ENCODE measurements at places on chromosomes 5 and 9. TPM values are rescaled to one million over a fixed set of nuclear protein-coding genes. Genes with fewer than 3 reads are reported as not detected.

IL5 gene
- not detected for total RNA-seq

GRCh38 chr5:40606077-40606765, 73.5 kb upstream of the PTGER4 start:
- ATAC-seq, result no peak

- no peak for ATAC-seq
Observed at GRCh38 chr5:6236170-6236793, 142.1 kb downstream of the MED10 start.

DNA sequence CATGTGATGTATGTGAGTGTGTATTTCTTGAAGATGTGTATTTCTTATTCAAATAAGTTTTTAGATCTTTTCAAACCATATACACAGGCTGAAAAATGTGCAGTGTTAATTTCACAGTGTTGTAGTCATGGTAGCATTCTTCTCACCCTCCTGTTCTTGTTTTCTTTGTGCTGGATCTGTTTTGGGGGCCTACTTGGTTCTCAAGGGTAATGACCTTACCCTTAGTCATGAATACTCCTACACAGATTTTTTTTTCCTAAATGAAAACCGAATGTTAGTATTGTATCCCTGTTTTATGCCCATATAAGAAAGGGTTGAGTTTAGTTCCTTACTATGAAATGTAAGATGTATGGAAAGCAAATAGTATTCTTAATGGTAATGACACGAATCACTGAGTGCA, 88.0 kb downstream of the SLC44A1 start:
- no peak for ATAC-seq

DNA sequence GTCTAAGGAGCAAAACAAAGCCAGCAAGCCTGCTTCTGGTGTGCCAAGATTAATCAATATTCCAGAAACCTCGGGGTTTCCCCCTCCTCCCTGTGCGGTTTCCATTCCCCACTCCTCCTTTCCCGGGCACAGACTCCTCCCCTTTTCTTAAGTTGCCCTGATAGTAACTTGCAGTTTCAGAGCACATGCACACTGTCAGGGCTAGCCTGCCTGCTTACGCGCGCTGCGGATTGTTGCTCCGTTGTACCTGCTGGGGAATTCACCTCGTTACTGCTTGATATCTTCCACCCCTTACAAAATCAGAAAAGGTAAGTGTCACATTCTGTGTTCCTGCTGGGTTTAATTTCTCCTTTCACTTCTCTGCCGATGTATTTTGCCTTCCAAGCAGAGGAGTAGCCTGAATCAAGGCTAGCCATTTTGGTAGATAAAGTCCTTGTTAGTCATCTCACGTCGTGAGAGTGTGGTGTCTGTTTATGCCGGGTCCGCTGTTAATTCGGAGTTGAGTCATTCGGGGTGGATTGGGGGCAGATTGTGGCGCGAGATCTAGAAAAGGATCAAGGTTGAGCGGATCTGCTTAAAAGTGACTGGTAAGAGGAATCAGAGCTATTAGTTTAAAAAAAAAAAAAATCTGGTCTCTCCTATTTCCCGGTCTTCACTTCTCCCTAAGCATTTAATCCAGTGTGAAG, at the start of gene SLC1A3:
Gene SLC1A3, plus strand, starts transcription at position 179 of the 686 bp plus-strand sequence. CDS start 1,818 bp downstream, outside the sequence.
- peak; percentile 97 for ATAC-seq

DNA sequence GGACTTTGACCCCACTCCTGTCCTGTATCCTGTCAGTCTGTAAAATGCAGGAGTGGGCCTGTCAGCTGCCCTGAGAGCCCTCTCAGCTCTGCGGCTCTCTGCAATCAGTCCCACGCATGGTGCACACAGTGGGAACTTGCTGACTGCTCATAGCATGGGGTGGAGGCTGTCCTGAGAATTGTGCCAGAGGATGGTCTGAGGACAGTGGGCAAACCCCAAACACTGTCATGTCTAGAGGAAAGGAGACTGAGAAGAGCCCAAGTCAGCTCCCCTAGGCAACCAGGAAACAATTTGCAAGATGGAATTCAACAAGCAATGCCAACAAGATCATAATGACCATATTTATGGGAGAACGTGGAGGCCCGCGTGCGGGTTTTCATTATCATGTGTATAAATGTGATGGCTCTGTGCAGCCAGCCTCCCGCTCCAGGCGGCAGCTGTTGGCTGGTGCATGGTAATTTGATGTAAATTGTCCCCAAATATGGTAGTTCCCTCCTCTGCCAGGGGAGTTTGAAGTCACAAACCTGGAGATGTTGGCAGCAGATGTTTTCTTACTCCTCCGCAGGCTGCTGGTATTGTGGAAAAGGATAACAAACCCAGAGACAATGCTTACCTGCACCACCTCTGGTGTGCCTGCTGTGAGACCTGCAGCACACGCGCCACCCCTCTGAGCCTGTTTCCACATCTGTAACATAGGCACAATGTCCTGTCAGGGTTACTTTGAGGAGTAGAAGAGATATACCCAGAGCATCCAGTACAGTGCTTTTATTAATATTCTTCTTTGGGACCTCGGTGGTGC, 39.8 kb upstream of the ALDH1B1 start:
- peak; percentile 95 for ATAC-seq

TBCA gene
- 274 TPM for total RNA-seq

DNA sequence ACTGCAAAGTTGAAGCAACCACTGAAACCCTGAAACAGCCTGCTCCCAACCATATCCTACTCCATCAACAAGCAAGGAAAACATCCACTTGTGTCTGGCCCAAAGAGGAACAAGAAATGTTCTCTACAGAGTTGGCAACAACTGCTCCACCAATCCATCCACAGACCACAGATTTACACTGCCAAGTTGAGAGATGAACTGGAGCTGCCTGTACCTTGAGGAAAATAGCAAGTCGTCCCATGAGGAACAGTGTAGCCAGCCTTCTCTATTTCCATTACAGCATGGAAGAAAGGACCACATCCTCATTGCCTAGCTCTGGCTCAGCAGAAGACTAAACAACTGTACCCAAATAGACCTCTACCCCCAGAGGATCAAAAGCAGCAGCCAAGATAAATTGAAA, 60.4 kb downstream of the DEPDC1B start:
- no peak for ATAC-seq

GRCh38 chr5:11595045-11595444, 309.2 kb downstream of the CTNND2 start:
- peak; percentile 48 for ATAC-seq

DNA sequence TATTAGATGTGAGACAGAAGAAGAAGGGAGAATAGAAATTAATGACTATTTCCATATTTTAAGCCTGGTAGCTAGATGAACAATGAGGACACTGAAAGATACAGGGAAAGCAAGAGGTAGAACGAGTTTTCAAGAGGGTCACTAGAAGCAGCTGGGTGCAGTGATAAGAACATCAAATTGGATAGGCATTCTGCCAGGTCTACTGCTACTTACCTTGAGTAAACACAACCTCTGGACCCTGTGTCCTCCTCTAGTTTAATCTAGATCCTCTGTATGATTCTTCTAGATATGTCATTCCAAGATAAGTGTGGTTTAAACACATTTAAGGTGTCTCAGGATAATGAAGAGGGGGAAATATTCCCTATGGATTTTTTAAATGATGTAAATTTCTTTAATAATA, 31.2 kb downstream of the OTP start:
- ATAC-seq, result no peak

TAF11L10 gene
- total RNA-seq, result 1.4 TPM

CTXN3 gene
- 8.4 TPM for total RNA-seq

NME5 gene
- 3.5 TPM for total RNA-seq

DNA sequence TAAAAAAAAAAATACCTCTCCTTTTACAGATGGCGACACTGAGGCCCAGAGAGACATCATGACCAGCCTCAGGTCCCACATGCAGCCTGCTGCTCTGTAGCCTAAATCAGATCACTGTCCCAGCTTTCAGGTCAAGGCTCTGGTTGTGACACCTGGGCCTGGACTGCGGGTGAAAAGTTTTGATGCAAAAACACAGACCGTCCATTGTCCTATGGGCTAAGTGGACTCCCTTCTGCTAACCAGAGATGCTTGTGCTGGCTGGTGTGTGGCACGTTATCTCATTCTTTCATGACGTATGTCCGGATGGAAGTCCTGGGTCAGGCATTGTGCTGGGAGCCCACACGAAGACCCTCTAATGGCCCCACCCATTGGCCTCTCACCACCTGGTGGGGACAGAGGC, 7.8 kb downstream of the NEK6 start:
- ATAC-seq, result no peak

DNA sequence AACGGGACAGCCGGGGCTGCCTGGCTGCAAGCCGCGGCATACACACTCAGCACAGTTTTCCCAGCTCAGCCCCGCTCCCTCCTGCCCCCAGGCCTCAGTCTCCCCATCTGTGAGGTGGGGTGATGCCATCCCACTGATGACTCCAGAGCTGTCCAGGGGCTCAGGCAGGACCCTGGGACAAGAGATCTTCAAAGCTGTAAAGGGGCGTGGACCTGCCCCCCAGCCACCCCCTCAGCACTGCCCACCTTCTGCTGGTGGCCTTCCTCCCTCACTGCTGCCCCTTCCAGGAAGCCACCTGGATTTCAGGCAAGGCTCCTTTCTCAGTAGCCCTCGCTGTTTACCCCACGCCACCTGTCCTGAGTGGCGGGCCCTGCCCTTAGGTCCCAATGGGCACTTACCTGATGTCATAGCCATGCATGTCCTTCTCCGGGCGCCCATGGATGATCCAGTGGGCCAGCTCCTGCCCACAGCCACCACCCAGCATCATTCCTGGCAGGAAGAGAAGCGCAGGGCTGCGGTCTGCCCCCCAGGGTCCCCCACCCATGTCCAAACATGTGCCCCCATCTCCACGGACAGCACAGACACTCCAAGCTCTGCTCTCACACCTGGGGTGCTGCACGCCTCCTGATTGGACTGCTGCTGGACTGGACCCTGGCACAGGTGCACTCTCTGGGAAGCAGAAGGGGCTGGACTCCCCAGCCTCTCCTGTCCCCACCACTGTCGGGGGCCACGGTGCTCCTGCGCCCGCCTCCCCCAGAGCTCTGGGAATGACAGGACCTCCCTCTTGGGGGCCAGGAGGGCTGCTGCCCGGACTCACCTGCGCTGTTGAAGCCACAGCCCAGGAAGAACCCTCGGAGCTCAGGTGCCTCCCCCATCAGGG, 25.7 kb downstream of the SARDH start:
- no peak for ATAC-seq

DNA sequence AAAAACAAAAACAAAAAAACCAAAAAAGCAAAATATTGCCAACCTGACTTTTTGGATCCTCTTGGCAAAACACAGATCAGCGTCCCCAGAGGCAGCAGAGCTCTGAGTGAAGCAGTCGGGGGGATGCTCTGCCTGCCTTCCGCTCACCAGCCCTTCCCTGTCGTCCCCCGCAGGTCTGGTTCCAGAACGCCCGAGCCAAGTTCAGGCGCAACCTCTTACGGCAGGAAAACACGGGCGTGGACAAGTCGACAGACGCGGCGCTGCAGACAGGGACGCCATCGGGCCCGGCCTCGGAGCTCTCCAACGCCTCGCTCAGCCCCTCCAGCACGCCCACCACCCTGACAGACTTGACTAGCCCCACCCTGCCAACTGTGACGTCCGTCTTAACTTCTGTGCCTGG, 20.7 kb downstream of the LHX2 start:
- ATAC-seq, result no peak

- no peak for ATAC-seq
Observed at GRCh38 chr9:33295571-33295970, 5.3 kb downstream of the NFX1 start.

DNA sequence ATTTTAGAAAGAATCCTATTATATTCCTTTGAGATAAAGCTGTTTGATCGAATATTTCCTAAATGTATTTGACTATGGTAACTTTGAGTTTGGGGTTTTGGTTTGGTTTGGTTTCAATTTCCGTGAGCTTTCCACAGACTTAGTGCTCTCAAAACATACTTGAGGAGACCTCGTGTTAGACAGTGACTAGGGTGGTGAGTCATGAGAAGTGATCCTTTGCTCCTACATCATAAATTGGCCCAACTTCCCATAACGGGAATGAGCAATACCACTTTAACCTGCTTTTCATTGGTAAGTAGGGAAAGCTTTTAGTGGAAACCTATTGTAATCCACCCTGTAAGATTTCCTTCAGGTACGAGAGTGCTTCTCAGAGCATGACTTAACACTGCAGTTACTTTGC, 3.8 kb upstream of the RASEF start:
- ATAC-seq, result no peak

TAL2 gene
- not detected for total RNA-seq

RORB gene
- total RNA-seq, result 1.0 TPM

IARS1 gene
- 191 TPM for total RNA-seq

- ATAC-seq, result no peak
Observed at GRCh38 chr5:83900306-83900705, 179.7 kb upstream of the HAPLN1 start.

- ATAC-seq, result no peak
Observed at GRCh38 chr9:121157939-121158338, 43.7 kb downstream of the RAB14 start.

DNA sequence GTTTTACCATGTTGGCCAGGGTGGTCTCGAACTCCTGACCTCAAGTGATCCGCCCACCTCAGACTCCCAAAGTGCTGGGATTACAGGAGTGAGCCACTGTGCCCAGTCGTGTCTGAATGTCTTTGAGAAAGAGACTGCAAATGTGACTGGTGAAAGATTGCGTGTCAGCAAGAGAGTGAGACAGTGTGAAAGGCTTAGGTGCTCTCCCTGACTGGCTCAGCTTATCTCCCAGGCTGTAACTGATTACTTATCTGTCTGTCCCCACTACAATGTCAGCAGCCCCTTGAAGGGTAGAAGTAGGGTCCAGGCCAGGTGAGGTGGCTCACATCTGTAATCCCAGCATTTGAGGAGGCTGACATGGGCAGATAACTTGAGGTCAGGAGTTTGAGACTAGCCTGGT, 3.4 kb upstream of the FGFR4 start:
- ATAC-seq, result no peak

GRCh38 chr5:175870820-175871447, 444 bp upstream of the CPLX2 start:
- no peak for ATAC-seq

GRCh38 chr9:30524311-30524710, 1860.1 kb upstream of the ACO1 start:
- ATAC-seq, result no peak

RNF183 gene
- total RNA-seq, result 1.7 TPM

DNA sequence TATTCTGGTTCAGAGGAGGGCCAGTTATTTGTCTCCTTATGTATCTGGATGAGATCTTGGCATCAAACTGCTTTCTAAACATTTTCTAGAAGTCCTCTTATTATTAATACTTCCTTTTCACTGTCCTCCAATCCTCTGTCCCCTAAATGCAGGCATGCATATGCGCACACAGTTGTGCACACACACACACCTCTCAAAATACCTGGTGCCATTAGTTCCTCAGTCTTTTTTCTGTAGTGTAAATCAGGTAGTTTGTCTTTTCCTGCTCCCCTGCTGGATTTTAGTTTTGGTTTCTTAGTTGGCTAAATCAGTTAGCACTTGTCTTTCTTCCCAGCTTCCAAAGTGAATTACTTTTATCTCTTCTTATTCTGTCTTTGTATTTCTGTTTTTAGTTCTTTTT, 55.8 kb upstream of the LRRC70 start:
- no peak for ATAC-seq

DNA sequence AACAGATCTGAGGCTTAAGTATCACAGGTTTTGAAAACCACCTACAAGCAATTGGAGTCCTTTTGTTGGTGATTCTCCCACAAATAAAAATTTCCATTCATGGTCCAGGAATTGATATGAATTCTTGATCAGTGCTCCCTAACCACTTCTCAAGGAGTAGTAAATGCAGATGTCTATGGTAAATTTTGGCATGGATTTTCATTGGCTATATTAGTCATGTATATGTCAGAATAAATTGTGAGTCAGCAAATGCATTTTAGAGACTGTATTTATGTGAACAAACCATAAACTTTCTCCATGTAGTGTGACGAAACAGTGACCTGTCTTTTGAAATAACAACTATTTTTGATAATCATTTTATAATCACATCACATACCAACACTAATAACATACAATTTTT, 611.1 kb downstream of the HTR1A start:
- ATAC-seq, result no peak
